A549 (cell line): ENCODE measurements at places on chromosomes 5 and 9.
A peak's percentile ranks its signal among the peaks of the same experiment; 100 is the strongest.

GRCh38 chr9:25442526-25442925 is 235.7 kb downstream of the TUSC1 start:
- DNase-seq: no peak

DNA sequence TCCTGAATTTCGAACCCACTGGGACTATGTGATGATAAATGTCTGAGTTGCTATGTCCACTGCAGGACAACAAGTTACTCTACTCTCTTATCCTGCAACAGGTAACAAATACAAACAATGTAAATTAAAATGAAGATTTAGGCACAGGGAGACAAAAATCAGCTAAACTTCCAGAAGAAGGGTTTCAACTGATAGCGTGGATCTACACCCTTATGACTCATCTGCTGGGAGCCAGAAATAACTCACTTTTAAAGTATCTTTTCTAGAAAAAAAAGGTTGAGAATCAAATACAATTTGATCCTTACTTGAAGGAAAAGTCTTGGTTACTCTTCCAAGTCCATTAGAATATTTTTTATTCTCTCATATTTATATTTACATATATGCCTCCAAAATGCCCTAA is 21.4 kb downstream of the PJA2 start:
- DNase-seq: no peak

DNA sequence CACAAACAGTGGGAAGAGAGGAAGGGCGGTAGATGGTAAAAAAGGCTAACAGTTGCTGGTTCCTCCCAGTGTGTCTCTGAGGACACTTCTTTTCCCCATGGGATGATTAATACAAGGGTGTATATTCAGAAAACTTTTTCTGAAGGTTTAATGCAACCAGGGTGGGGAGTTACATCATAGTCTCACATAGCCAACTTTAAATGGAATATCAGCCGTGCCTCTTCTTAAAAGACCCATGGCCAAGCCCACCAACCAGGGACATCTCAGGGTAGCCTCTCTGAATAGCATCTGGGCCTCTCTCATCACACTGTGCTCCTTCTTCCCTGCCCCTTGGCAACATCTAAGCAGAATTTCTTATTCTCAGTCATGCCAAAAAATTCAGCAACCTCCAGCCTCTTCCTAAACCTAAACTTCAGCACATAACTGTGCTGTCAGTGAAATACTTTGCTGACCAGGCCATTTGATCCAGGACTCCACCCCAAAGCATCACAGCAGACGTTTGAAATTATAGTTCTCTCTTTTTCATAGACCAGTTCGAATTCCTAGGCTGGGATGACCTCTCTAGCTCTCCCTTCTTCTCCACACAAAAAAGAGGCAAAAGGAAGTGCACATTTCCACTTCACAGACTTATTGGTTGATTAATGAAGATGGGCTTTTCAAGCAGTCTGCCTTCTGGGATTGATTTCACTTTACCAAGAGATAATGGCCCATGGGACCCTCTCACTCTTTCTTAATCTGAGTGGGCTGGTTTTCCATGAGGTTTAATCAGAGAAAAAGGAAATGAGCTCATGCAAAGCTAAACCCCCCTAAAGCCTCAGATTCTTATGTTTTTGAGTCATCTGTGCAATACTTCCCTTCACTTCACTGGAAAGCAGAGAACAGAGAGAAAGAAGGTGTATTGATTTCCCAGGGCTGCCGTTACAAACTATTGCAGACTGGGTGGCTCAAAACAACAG is 85.1 kb upstream of the RAI14 start:
- no peak for DNase-seq

GRCh38 chr5:157143127-157143971 is 684 bp upstream of the MED7 start:
- peak; percentile 84 for DNase-seq

- no peak for DNase-seq
Measured at GRCh38 chr9:27504259-27504658, 19.8 kb upstream of the IFNK start.

DNA sequence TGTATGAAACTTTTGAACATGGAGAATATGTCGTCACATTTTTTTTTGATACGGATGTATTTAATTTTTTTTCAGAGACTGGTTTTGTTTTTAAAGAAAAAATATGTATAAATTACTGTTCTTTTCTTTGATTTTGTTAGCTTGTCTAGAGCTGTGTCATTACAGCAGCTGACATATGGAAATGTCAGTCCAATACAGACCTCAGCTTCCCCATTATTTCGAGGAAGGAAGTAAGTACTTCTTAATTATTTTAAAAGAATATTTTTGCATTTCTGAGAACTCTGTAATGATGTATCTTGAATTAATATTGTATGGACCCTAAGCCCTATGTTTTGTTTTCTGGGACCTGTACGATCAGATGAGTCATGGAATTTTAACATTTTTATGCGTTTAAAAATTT is 7.6 kb downstream of the TENT2 start:
- no peak for DNase-seq
